ENCODE measurements at places on chromosomes 11 and 22.

GRCh38 chr11:125300791-125301218, 136.3 kb downstream of the PKNOX2 start:
- DNase-seq: peak; percentile 60

DNA sequence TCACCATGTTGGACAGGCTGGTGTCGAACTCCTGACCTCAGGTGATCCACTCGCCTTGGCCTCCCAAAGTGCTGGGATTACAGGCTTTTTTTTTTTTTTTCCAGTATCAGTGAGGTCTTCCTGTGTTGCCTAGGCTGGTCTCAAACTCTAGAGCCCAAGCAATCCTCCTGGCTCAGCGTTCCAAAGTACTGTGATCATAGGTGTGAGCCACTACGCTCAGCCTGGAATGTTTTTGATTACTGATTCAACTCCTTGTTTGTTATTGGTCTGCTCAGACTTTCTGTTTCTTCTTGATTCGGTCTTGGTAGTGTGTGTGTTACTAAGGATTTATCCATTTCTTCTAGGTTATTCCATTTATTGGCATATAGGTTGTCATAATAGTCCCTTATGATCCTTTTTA, 31.3 kb downstream of the NAGA start:
- no peak for DNase-seq

DNA sequence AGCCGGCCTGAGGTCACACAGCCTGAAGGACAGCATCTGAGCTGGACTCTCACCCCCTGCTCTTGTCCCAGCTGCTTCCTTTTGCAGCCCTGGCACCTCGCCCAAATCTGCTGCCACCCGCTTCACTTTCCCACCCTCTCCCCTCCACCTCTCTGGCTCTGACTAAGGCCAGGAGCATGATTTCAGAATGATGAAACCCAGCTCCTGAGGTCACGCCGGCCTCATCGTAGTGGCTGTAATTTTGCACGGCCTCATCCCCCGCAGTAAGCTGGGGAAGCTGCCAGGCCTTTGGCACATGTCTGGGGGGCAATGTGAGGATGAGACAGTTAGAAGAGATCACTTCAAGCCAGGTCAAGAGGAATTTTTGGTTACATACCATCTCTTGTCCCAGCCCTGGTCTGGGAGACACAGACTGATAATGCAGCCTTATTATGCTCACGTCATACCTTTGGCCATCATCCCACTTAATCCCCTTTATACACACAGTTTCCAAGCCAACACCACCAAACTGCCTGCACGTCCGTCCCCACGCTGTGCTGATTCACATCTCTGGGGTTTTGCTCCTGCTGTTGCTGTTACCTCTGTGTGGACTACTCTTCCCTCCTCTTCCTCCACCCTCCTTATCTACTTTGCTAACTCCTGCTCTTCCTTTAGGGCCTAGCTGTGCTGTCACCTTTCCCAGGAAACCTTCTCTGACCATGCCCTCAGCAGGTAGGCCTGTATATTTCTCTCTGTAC, 58.1 kb downstream of the CHRDL2 start:
- peak; percentile 86 for DNase-seq

DNA sequence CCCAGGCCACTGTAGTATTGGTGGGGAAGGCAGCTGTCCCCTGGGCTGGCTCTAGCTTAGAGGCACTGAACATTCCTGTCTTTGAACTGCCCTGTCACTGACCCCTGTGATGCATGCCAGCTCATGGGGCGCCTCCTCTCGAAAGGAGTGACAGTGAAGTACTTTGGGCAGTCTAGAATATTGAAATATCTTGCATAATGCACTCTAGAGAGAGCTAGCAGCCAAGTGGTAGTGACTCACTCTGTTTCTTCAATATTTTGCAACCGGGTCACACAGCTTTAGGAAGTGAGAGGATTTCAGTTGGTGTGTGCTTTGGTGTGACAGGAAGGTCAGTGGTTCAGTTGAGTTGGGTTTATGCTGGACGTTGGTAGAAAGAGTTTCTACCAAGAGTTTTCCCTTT, 35.5 kb upstream of the ST14 start:
- no peak for DNase-seq

GRCh38 chr11:37951996-37952395, 1354.0 kb upstream of the RAG2 start:
- DNase-seq: no peak

DNA sequence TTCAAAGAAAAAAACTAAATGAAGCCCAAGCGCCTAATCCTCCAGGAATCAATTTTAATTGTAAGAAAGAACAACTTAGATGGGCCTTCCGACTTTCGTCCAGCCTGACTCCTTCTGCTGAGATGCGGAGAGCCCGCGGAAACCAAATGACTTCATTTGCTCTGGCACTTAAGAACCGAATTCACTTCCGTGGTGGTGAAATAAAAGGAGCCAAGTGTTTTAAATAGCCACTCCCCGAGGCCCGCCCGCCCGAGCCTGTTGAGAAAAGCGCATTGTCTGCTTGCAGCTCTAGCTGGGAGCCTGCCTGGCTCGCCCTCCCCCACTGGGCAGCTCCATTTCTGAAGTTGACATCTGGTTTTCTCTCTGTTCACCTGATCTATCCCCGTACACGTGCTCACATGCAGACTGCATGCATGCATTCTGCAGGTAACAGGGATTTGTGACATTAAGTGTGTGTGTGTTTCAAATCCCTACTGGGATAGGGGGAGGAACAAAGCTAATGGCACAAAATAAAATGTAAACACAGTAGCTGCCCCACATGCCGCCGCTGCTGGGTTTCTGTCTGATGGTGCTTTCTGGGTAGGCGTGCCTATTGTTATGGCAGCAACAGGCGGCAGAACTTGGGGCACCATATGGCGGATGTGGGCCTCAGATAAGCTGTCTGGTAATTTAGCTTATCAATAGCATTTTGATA, 6.2 kb downstream of the TEAD1 start:
- DNase-seq: peak; percentile 60

GRCh38 chr11:118882491-118882890, 1.2 kb upstream of the CXCR5 start:
- DNase-seq: no peak

- peak; percentile 21 for DNase-seq
These were observed 4.4 kb upstream of the MMP1 start for GRCh38 chr11:102802341-102802740.

GRCh38 chr11:121929581-121929980, 186.4 kb downstream of the BLID start:
- peak; percentile 56 for DNase-seq

DNA sequence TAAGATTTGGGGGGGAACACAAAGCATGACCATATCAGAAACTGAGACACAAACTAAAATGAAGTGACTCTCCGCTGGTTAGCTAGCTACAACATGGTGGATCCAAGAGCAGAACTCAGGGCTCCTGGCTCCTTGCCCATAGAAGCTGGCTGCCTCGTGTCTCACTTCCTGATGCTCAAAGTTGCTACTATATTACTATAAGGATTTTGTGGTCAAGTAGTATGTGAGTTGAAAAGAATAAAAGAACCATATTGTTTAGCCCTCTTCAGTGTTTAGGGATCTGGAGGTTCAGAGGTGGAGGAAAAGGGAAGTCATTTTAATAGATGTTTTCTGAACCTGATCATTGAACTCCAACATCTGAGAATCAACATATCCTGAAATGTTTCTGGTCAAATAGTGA, 16.9 kb upstream of the SIK2 start:
- no peak for DNase-seq

DNA sequence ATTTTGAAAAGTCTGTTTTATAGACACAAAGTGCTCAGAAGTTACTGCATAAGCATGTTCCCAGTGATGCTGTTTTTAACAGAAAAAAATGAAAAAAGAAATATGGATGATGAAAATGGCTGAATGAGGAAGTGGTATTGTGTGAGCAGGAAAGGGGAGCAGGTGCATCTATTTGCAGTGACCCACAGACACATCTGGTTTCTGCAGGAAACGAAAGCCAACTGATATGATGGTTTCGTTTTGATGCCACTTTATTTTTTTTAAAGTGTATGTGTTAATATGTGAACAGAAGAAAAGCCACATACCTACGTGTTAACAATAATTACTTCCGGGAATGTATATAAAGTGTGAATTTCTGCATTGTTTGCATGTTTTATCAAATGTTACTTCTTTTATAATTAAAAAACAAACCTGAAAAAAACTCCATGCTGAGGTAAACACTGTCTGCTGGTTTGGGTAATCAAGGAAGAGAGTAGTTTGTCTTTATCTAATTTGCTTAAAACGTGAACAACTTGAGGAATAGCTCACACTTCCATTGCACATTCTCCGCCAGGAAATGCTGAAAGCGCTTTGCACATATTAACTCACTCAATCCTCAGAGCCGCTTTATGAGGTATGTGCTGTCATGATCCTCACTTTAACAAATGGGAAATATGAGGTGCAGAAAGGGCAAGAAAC, 1335.9 kb downstream of the TBC1D22A start:
- no peak for DNase-seq

- DNase-seq: no peak
These were observed 10.3 kb upstream of the CDON start for GRCh38 chr11:126072801-126073594.

- no peak for DNase-seq
These were observed 3.5 kb downstream of the CASTOR1 start for GRCh38 chr22:30285846-30286200.

- DNase-seq: peak; percentile 58
These were observed 27.4 kb downstream of the DRD2 start for GRCh38 chr11:113447621-113448315.
